ENCODE measurements at places on chromosomes 2 and 18. TPM values are rescaled to one million over a fixed set of nuclear protein-coding genes. Genes with fewer than 3 reads are reported as not detected.

ACMSD gene
- total RNA-seq, result not detected

GRCh38 chr2:194383401-194383800 is 1273.6 kb upstream of the SLC39A10 start:
- H3K27me3 ChIP-seq, result no peaks in the 10 kb centered on the region
- H3K4me3 ChIP-seq, result no peak overlapping the region
- H3K36me3 ChIP-seq, result no peaks in the 10 kb centered on the region
- DNase-seq, result no peak
- H3K27ac ChIP-seq, result no peak overlapping the region

DNA sequence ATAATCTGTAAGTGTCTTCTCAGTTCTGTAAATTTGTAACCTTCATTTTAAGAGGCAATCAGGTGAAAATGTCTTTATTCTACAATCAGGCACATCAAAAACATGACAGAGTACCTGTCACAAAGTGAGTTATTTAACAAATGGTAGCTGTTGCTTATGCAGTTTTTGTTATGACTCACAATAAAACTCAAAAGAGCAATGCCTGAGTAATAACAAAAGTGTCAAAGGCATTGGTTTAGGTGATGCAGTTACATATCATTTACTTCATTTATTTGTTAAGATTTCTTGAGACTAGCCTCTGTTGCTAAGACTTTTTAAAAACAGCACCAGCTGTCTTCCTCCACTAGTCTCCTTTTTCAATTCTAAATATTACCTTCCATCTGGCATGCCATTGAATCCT is 177.8 kb downstream of the KIAA1328 start:
- no peaks in the 10 kb centered on the region for H3K27me3 ChIP-seq
- H3K27ac ChIP-seq, result no peak overlapping the region
- DNase-seq, result no peak
- H3K4me1 ChIP-seq, result no peaks in the 10 kb centered on the region

DNA sequence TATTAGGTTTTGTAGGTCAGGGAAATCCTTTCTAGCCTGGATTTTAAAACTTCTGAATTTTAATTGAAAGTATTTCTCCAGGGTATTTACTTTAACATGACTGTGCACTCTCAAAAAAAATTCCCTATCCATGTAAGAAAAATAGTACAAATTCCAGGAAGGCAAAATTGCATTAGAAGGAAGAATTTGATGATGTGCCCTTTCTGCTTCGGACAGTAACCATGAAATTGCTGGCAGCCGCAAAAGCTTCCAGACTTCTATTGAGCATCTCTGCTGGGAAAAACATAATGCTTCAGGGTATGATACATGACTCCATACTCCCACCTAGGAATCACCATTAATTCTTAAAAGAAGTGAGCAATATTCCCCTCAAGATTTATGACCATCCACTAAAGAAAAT is 17.2 kb upstream of the KLF7 start:
- no peak for DNase-seq
- no peaks in the 10 kb centered on the region for H3K4me1 ChIP-seq
- H3K36me3 ChIP-seq, result no peaks in the 10 kb centered on the region
- H3K27ac ChIP-seq, result no peak overlapping the region
- H3K4me3 ChIP-seq, result no peak overlapping the region
- no peaks in the 10 kb centered on the region for H3K27me3 ChIP-seq

GRCh38 chr2:8304821-8305766 is 376.8 kb upstream of the ID2 start:
- no peak overlapping the region for H3K4me3 ChIP-seq
- H3K27me3 ChIP-seq, result no peaks in the 10 kb centered on the region
- peaks cover 22% of the 10 kb centered on the region for H3K4me1 ChIP-seq
- H3K27ac ChIP-seq, result no peak overlapping the region

- H3K4me3 ChIP-seq, result no peak overlapping the region
- no peaks in the 10 kb centered on the region for H3K36me3 ChIP-seq
Observed at GRCh38 chr2:136005462-136006196, 20.2 kb upstream of the DARS1 start.
